Astrocyte of the cerebellum (primary cell): ENCODE measurements at places on chromosomes 5 and 9.

DNA sequence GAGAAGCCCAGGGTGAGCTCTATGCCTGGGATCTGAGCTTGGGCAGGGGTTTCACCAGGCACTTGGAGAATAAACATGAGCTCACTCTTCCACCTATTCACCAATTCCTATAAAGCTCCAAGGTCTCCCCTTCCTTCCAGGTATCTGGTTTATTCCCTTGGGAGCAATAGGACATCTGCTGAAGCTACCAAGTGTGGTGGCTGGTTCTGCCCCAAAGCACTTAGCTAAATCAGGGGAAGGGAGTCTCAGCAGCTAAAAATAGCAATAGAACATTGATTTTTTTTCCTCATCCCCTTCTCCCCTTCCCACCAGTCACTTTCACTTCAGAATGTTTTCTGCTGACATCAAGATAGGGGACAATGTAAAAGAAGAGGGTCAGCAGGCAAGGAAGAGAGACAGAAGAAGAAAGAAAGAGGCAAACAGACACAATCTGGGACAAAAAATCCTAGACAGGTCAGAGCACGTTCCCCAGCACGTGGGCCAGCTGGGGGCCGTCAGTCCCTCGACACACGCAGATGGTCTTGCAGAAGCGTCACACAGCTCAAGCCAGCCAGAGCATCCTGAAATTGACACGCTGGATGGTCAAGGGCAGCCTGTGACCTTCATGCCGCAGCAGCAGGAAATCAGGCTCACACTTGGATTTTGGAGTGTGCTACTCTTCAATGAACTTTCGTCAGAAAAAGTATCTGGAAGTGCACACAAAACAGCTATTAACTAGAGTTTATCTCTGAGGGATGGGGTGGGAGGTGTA, 176.0 kb downstream of the ZNF608 start:
- DNase-seq = no peak

- DNase-seq = peak; percentile 67
Observed at GRCh38 chr5:132771503-132771998, 5.5 kb downstream of the SEPTIN8 start.

GRCh38 chr9:136860933-136861873, 4.9 kb downstream of the EDF1 start:
- no peak for DNase-seq

- no peak for DNase-seq
Observed at GRCh38 chr5:147140558-147140957, 94.3 kb upstream of the STK32A start.

DNA sequence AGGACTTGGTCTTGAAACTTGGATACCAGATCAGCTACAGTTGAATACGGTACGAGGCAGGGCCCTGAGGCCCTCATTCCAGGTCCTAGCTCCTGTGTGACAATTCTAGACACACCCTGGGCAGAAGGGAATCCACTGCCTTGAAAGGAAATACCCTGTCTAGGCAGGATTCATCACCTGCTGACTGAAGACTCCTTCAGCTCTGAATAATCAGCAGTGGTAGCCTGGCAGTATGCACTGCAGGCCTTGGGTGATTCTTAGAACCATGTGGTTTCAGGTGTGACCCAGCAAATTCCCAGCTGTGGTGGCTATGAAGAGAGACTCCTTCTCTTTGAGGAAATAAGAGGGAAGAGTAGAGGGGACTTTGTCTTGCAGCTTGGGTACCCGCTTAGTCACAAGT, 17.2 kb upstream of the EFNA5 start:
- no peak for DNase-seq

DNA sequence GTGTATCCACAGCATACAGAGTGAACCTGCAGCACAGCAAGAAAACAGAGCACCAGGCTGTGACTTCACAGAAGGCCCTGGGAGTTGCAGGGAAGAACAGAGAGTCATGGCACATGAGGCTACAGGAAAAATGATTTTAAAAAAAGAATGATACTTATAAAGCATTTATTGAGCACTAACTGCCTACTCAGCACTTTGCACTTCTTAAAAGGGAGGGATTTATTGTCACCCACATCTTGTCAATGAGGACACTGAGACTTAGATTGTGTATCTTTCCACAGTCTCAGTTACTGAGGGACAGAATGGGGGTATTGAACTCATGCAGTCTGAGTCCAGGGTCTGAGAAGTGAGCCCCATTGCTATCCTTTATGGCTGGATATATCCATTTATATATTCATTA, 244.6 kb upstream of the TRIM32 start:
- DNase-seq = no peak

DNA sequence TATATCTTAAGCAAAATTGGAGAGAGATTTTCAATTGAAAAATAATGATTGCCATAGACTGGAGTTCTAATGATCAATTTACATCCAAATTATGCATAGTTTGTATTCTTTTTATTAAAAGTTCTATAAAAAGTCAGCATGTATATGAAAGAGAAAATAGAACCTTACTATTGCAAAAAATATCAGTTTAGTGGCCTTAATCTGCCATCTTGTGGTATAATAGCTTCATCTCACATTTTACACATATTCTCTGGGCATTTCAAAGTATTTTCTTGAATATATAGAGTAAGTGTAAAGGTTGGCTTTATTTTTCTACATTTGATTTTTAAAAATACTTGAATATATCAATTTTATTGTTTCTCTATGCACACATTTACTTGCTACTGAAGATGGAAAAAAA, 1858.6 kb upstream of the CDH9 start:
- DNase-seq = peak; percentile 8

DNA sequence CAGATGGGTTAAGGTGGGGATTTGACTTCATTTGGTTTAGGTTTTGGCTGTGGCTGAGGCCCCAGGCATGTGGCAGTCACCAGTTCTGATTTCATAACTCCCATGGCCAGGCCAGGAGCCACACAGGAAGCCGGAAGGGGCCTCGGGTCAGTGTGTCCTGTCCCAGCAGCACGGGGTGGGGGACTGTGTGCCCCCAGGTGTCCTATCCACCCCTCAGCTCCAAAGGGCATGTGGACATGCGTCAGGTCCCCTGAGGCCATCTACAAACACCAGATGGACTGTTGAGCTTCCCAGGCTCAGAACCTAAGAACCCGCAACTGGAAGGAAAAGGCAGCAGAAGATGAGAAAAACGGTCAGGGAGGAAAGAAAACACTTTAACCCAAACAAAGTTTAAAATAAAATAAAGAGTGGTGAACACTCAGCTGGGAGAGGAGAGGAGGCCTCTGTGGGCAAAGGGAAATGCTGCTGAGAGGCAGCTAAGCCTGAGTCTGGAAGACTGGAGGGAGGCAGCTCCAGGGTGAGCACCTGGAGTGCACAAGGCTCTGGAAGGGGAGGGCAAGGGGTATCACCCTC, 260.8 kb downstream of the AUH start:
- no peak for DNase-seq

- DNase-seq = no peak
Observed at GRCh38 chr5:16929831-16930230, 6.3 kb downstream of the MYO10 start.

DNA sequence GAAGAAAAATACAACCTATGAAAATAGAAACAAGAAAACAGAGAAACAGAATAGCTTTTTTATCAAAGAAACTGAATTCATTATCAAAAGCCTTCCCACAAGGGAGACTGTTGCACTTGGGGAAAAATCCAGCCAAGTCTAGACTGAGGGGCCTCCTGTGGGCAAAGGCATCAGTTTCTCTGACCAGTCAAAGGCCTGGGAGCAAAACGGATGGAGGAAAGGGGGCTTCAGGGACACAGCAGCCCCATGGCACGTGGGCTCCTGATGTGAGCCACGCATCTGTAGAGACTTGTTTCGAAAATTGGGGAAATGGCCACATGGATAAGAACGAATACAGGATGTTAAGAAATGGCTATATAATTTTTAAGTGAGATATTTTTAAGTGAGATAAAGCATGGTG, 21.1 kb downstream of the ZDHHC11B start:
- no peak for DNase-seq

GRCh38 chr9:96420468-96421219, 2.5 kb upstream of the ZNF367 start:
- DNase-seq = peak; percentile 82

DNA sequence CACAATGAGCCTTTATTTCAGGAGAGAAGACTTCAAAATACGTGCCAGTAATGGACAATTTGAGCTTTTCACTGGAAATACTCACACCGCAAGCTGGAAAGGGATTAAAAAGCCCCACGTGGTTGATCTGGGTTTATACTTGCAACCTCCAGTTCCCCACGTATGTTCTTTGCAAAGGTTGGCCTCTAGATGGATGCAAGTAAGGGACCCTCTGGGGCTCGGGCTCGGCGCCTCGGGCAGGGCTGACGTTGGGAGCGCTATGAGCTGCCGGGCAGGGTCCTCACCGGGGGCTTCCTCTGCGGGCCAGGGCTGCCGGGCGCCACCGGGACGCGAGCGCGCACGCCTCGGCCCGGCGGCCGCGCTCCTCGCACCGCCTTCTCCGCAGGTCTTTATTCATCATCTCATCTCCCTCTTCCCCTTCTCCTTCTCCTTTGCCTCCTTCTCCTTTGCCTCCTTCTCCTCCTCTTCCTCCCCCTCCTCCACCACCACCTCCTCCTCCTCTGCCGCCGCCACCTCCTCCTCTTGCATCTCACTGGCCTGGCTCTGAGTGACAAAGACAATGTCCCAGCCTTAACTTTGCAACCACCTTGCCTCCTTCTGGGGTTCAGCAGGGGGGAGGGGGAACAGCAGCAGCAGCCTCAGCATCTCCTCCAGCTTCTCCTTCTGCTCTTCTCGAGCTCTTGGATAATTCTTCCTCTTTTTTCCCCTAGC, 701 bp upstream of the ZNF462 start:
- no peak for DNase-seq

GRCh38 chr9:93451849-93452709, 594 bp downstream of the FAM120A start:
- DNase-seq = no peak

DNA sequence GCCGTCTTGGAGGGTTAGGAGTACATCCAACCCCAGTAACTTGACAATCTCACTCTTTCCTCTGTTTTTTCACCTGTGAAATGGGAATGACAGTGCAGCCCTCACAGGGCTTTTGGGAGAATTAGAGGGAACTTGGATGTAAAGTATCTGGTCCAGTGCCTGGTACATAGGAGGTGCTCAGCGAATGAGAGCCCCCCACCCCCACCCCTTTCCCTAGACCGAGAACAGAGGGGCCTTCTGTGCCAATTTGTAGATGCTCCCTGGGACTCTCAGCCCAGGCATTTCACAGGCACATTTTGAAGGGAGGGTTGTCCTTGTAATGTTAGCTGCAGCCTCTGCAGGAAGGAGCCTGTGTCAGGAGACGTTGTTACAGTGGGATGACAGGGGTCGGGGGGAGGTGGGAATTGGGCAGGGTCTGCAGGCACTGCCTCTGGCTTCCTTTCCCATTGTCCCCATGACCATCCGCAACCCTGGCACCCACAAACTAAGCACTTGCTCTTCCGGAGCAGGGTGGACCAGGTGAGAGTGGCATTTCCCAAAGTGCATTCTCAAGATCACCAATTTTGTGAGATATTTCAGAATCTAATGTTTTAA, 47.0 kb downstream of the AMBP start:
- DNase-seq = no peak
